ENCODE measurements at places on chromosomes 5 and 9.

DNA sequence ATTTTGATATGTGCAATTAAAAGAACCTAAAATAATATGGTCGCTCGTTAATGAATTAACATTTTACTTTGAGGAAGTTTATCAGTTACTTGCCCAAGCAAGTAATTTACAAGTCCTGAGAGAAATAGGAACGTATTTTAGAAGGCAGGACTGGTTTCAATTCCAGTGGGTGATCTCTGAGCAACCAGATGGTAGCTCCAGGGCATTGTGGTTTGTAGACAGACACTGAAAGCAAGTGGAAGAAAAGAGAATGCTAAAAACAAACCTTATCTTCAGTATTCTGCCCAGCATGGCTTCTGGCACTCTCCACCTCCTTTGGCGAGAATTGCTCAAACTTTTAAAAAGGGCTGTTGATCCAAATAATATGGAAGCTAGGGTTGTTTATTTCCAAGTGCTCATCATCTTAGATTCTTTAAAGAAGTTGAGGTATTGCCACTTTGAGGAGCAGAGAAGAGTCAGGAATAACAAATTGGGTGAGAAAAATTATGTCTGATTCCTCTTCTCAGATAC, 31.8 kb upstream of the ERAP2 start:
- DNase-seq, result no peak

DNA sequence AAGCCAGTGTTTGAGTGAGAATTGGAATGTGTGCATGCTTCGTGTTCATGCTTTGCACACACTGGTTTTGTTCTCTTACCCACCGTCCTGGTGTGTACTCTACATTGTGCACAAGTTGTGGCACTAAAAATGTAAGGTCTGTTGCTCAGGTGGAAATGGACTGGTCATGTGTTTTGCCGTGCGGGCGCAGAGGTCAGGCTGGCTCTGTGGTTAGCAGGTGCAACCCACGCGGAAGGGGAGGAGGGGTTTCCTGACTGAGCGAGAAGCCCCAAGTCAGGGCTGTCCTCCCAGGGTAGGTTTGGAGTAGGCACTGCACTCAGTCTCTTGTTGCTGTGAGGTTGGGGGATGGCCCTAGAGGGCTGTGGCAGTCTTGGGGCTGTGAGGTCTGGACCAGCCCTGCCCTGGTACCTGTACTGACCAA, 86.6 kb downstream of the EHMT1 start:
- DNase-seq, result no peak

DNA sequence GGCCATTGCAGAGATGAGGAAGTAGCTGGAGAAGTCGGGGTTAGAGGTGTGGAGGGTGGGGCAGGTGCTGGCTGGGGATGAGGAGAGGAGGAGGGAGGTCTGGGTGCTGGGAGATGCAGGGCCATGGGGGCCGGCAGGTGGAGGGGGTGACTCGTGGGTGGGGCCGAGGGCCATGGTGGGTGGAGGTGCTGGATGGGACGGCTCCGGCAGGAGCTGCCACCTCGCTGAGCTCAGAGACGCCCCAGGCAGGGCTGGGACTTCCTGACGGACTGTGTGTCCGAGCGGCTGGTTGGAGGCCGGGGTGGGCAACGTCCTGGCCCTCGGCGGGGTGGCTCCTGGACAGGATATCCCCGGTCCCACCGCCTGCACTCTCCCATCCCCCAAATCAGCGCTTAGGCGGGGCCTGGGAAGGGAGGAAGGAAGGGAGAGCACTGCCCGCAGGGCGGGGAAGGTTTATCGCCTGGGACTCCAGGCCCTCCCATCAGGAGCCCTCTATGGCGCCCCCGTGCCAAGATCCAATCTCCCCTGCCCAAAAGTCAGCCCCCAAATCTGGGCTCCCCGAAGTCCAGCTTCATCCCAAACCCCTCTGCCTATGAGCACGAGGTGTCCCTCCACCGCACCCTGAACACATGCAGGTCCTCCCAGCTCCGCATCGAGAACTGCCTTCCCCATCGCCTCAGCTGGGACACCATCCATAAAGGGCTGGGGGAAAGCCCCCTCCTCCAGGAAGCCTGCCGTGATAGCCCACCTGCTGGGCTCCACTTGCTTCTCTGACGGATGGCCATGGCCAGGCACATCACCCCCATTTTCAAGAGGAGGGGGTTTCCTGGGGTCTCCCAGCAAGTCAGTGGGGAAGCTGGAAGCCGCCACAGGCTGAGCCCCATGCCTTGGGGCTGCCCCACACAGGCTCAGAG, 58.3 kb upstream of the NOTCH1 start:
- no peak for DNase-seq

GRCh38 chr5:17819783-17820182, 185.5 kb downstream of the TAF11L14 start:
- DNase-seq, result peak; percentile 49

- peak; percentile 22 for DNase-seq
These were observed 16.1 kb downstream of the FBP1 start for GRCh38 chr9:94623253-94623652.

DNA sequence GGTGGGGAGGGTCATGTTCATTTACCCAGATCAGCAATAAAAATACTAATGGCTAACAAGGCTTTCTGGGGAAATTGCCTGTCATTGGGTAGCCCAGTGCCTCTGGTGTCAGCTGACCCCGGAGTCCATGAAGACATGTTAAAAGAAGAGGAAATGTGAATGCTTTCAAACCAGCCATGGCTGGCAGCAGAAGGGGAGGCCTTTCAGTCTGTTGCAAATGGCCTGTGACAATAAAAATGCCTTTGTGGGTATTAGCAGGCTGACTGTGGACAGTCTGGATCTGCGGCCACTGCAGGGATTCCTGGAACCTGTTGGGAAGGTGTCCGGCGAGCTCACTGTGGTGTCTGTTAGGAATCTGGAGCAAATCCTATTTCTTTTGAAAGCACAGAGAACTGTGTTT, 7.5 kb downstream of the ABL1 start:
- no peak for DNase-seq

- DNase-seq, result no peak
These were observed 218.4 kb downstream of the EBF1 start for GRCh38 chr5:158881091-158881880.

- DNase-seq, result no peak
These were observed 137.1 kb upstream of the ADAMTS19 start for GRCh38 chr5:129322968-129323367.

- DNase-seq, result no peak
These were observed 128.2 kb downstream of the TMEM161B start for GRCh38 chr5:88140396-88140855.

DNA sequence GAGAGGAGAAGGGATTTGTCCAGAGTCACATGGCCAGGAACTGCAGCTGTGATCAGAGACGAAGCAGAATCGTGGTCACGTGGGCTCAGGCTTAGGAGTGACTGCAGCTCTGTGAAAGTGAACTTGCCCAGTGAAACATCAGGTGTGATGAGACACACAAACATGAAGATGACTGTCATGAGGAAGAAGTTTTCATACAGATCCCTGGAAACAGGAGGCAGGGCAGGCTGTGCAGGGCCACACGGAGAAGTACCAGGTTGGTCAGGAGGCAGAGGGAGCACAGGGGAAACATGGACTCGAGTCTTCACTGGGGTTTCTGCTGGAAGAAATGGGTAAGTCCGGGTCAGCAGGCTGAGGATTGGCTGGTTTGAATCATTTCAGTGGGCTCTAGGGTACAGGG, 64.1 kb downstream of the BARX1 start:
- DNase-seq, result no peak

DNA sequence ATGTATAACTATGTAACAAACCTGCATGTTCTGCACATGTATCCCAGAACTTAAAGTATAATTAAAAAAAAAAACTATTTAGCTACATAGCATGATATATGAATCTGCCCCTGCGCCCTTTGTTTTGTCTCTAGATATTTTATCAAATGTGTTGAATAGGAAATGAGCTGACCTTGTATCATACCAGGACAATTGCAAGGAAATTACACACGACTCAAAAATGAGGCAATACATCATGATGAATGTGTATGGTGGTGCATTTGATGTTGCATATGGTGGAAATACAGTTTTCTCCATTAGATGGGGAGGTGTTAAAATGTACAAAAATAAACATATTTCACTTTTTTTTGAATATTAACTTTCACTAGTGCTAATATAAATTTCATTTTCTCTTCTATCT, 28.6 kb upstream of the CEP78 start:
- DNase-seq, result no peak

- DNase-seq, result no peak
These were observed 21.1 kb upstream of the ISCA1 start for GRCh38 chr9:86303316-86303975.

- no peak for DNase-seq
These were observed 2.0 kb downstream of the CNOT6 start for GRCh38 chr5:180495991-180496741.

GRCh38 chr9:105205787-105206495, 38.5 kb upstream of the SLC44A1 start:
- DNase-seq, result peak; percentile 93

DNA sequence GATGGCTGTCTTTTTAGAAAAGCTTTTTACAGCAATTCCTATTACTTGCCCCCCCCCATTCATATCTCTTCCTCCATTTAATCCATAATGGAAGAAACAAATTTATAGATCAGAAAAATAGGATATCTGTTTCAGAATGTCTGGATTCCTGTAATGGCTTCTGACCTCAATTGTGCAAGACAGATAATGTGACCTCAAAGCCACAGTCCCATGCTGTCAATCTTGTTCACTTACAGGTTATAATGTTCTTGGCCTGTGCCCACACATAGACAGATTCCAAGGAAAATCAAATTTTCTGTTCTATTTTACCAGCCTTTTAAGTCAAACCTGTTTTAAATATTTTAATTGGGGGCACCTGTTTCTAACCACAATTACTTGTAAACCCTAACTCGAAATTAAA, 143.4 kb downstream of the ENTREP1 start:
- no peak for DNase-seq

GRCh38 chr5:171315925-171316257, 6.8 kb downstream of the TLX3 start:
- no peak for DNase-seq

DNA sequence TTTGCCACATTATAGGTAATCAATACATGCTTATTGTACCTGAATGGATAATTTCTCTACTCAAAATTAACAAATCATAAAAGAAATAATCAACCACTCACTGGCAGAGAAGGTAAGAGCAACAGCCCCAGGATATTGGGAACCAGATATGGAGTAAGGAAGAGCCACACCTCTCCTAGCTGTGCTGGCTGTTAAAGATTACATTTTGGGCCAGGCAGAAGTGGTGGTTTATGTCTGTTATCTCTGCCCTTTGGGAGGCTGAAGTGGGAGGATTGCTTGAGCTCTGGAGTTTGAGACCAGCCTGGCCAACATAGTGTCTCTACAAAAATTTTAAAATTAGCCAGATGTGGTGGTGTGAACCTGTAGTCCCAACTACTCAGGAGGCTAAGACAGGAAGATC, 56.4 kb downstream of the BHMT start:
- DNase-seq, result no peak

- no peak for DNase-seq
These were observed 39.7 kb downstream of the PAM start for GRCh38 chr5:102794677-102795331.

DNA sequence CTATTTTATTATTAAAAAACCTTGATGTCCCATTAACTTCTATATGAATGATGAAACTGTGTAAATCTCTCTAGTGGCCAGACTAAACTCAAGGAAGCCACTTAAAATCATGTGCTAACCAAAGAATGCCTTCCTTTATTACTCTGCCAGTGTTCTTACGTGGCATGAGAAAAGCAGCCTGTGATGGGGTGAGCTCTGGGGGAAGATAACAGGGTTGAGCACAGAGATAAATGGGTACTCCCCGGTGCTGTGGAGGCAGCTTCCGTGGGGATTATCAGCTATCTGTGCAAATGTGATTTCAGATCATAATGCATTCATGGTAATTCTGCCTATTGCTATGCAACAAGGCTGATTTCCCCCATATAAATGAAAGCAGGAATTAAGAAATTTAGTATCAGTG, 181.3 kb downstream of the CAVIN4 start:
- no peak for DNase-seq

DNA sequence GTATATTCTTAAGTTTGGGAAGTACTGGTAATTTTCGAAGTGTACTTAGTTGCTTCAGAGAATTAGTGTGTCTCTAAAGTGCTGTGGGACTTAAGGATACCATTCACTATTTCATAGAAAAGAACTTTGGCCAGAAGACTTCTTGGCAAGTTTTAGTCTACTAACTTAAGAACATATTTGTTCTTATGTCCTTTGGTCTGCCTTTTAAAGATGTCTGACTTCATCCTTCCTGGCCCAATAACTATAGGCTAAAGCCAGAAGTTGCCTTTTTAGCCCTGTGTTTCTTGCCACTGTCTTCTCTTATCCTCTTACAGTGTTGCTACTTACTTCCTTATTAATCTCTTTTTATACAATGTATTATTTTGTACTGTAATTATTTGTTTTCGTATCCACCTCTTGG, 6.3 kb downstream of the RBM27 start:
- no peak for DNase-seq

DNA sequence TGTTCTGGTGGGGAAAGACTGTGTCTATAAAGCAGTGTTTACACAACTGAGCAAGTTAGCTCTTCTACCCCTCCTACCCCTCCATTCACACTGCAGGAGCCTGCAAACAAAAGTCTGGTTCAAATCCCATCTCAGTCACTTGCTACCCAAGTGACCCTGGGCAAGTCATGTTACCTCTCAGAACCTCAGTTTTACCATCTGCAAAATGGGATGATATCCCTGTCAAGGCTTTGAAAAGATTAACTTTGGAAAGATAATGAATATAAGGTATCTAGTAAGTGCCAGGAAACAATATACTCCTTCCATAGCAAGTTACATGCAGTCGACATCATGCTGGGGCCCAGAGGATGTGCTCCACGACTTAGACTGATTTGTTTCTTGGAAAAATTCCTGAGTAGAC, 161.5 kb downstream of the SEC61B start:
- no peak for DNase-seq

- peak; percentile 88 for DNase-seq
These were observed 461.9 kb upstream of the PAPPA start for GRCh38 chr9:115691693-115692092.
